ENCODE measurements at places on chromosomes 1 and 21.

DNA sequence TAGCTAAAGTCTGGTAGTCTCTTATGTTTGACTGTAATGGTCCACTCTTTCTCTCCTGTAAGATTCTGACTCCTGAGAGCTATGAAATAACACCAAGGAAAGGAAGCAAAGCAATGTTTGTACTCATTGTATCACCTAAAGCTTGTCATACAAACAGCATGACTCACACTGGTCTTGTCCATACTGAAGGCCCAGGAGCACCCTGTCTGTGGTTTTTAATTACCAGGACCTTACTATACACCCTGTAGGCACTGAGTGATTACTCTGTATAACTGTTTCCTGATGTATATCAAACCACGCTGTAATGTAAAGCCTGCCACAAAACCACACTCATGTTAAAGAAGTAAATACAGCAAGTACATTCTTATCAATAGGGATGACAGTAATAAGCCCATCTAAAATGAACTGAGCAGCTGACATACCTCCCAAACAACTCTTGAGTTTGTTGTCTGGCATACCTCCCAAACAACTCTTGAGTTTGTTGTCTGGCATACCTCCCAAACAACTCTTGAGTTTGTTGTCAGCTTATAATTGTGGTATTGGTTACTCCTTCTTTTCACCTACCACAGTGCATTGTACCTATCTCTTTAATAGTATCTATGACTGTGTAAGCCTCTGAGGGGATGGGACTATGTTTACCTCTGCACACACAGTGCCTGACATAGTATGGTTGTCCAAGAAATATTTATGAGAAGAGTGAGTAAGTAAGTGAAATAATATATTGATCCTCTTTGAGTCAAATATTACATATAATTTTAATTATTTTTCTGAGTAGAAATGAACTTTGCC is 11.6 kb upstream of the TNFSF18 start:
- no peak for DNase-seq

- DNase-seq: no peak
Measured at GRCh38 chr1:118396829-118397495, 211.9 kb upstream of the SPAG17 start.

DNA sequence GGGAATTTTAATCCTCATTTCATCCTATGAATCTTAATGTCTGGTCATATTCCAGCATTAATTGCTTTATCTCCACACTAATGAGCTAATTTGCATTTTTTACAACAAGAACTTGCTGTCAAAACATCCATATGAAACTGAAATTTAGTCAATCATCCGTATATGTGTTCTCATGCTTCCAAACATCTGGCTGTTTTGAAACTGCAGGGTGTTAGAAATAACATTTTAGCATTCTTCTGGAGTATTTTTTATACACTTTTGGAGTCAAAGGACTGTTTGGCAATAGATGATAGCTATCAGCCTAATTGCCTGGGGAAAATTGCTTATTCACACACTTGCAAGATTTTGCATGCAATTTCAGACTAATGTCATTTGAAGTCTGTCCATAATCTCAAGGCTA is 1639.3 kb downstream of the KCNT2 start:
- no peak for DNase-seq

DNA sequence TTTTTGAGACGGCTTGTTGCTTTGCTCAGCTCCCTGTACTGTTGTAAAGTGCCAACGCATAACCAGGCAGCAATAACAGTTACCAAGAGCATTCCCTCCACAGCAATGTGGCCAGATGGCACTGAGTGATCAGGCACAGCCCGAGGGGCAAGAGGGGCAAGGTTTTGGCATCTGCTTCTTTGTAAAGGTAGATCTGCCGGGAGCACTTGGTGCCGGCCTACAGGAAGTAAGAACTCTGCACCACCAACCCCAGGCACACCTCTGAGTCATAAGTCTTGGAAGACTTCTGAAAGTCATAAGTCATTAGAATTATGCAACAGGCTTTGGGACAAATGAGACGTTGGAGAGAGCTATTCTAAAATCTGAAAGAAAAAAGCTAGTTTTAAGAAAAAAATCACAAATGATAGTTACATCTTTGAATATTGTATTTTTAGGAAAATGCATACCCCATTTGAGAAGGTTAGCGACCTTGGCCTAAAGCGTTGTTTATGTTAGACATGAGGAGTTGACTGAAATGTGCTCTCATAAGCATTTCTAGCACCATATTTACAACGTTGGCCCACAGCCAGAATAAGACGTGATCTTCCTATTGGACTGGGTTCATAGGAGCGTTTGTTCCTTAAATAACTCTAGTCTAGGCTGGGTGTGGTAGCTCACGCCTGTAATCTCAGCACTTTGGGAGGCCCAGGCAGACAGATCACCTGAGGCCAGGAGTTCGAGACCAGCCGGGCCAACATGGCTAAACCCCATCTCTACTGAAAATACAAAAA is 37.7 kb upstream of the MAP10 start:
- DNase-seq: no peak

GRCh38 chr1:17744666-17745478 is 10.3 kb upstream of the ACTL8 start:
- DNase-seq: no peak

DNA sequence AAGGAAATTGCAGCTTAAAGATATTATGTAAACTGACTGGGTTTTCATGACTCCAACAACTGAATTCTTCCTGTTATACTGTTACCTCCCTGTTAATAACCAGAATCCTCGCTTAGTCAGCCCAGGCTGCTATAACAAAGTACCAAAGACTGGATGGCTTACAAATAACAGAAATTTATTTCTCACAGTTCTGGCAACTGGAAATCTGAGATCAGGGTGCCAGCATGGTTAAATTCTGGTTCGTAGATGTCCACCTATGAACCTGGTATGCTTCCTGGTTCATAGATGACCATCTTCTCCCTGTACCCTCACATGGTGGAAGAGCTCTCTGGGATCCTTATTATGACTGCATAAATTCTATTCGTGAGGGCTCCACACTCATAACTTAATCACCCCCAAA is 8.1 kb upstream of the TCHHL1 start:
- DNase-seq: no peak

GRCh38 chr1:29703596-29704370 is 467.5 kb downstream of the PTPRU start:
- DNase-seq: no peak

- DNase-seq: no peak
Measured at GRCh38 chr1:89965193-89965768, 29.6 kb upstream of the ZNF326 start.

DNA sequence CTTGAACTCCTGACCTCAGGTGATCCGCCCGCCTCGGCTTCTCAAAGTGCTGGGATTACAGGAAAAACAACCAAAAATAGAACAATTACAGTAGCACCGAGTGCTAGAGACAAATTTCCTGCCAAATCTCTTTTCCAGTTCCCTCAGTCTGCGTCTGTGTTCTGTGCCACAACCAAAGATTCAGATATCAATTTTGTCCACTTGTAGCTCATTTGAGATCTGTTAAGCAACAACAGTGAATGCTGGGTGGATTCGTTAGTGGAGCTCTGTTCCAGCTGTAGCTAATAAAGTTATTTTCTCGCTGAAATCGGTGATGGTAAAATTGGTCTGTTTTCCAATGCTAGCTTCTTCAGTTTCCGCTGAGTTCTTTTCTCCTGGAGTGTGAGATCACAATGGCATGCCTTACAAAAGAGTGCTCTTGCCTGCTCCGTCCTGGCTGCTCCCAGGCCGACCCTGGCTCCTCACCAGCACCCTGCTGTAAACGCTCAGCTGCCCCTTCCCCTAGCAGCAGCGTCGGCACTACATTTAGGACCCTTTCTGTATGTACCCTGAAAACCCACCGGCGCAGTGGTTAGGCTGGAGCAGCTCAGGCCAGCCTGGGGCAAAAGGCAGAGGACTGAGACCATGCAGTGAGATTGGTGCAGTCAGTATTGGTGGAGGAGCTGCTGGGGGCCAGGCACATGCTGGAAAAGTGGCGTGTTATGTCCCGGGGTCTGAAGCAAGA is 395.4 kb downstream of the KIF26B start:
- DNase-seq: no peak

- no peak for DNase-seq
Measured at GRCh38 chr1:153957744-153958110, 685 bp downstream of the CRTC2 start.

DNA sequence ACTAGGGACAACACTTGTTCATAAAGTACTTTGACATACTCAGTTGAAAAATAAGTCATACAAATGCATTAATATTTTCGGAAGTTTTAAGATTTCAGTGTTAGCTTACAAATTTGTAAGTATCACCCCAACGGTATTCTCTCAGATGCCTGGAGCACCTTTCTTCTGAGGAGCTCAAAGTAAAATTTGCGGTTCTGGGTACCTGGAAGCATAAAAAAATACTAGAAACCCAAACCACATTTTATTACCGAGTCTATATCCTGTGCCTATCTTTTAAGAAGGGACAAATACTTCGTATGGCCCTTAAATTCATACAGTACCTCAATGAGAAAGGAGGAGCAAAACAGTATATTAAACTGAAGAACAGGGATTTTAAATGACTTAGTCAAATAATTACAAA is 10.2 kb downstream of the SRSF4 start:
- no peak for DNase-seq

DNA sequence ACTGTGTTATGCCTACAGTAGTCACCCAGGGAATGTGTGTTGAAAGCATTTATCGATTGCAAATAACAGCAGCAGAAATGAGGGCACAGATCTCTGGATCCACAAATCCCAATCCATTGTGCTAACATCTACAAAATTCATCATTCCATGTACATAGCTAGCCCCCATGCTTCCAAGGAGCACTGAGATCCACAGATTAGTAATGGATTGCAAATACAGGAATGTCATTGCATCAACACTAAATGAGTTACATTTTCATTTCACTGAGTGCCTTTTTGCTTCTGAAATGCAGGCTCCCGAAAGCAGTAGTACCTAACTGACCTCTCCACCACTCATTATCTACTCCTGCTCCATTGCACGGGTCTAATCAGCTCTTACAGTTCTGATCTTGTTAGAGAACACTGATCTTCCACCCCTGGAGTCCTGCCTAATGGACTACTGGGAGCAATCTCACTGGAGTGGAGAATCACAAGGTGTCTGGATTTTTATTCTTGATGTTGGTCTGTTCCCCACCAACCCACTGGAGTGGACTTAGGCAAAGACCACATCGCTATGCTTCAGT is 30.5 kb downstream of the ASTN1 start:
- DNase-seq: no peak

DNA sequence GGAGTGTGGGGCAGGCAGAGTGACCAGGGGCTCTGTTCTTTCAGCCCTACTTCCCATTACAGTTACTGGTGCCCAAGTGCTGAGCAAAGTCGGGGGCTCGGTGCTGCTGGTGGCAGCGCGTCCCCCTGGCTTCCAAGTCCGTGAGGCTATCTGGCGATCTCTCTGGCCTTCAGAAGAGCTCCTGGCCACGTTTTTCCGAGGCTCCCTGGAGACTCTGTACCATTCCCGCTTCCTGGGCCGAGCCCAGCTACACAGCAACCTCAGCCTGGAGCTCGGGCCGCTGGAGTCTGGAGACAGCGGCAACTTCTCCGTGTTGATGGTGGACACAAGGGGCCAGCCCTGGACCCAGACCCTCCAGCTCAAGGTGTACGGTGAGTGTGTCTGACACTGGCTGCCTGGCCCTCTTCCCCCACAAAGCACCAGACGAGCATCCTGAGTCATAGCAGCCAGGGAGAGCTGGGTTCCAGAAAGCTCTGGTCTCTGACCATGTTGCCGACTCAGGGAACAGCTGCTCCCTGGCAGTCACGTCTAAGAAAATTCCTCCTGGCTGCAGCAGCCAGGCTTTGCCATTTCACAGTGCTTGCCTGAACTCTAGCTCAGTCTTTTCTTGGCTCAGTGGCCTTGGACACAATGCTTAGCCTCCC is 3.3 kb downstream of the SLAMF8 start:
- no peak for DNase-seq

GRCh38 chr1:54791880-54792522 is 9.1 kb downstream of the TTC22 start:
- no peak for DNase-seq

DNA sequence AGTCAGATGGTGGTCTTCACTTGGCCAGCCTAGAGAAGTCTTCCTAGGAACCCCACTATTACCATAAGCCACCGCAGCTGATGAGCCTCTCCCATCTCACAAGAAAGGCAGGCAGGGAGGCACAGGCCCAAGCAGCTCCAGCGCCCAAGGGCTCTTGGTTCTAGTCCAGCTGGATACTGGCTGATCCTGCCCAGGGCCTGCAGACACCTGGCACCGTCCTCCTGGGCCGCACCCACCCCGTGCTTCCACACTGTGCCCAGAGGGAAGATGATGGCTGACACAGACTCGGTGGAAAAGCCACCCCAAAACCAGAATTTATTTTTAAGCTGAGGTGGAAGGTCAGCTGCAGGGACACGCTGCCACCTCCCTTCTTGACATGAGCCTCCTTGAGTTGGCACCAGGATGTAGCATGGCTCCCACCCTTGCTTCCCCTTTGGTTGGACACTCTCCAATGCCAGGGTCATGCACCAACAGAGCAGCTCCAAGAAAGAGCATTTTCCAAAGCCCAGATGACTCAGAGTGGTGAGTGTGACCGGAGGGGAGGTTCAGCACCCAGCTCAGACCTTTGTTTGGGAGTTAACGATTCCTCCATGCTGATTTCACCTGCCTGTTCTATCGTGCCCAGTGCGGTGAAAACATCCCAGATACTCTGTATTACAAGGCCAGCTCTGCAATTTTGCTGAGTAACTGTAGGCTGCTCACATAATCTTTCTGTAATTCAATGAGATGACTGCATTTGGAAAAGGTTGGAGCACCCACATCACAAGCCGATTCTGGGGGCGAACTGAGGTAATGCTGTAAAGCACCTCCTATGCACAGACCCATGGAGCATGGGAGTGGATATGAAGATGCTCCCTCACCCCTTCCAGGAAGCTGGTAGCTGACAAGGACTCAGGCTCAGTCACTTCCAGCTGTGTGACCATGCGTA is 63.1 kb upstream of the SLC2A1 start:
- DNase-seq: no peak

GRCh38 chr1:38456531-38456876 is 403.1 kb downstream of the RRAGC start:
- no peak for DNase-seq

DNA sequence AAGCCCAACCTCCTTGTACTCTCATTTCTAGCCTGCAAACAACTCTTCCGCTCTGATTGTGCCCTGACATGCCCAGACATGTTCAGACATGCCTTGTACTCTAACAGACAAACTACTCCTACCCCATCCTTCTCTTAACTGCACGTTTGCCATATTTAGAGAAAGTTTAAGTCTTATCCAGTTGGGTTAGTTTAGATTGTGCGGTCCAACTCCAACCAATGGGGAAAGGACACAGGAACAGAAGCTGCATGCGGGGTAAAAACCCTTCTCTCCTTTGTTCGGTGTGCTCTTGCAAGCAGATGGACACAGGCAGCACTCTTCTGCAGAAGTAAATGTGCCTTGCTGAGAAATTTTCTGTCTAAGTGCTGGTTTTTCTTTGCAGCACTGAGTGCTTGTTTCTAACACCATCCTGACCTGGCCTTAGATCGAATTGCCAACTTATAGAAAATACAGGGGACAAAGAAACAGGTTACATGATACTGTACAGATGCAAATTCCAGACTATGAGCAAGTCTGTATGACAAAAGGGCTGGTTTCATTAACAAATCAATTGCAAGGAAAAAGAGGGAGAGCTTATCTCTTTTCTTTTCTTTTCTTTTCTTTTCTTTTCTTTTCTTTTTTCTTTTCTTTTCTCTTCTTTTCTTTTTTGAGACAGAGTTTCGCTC is 35.8 kb upstream of the IFNGR2 start:
- DNase-seq: no peak

- DNase-seq: no peak
Measured at GRCh38 chr1:194026422-194026821, 840.0 kb upstream of the B3GALT2 start.

GRCh38 chr1:225851805-225852204 is 30.4 kb downstream of the TMEM63A start:
- no peak for DNase-seq

GRCh38 chr1:95287825-95288224 is 53.8 kb downstream of the RWDD3 start:
- no peak for DNase-seq

Data from stimulated activated CD8-positive, alpha-beta memory T cell treated with anti-CD3 and anti-CD28 coated beads, Interleukin-2, amount 100 ng/mL, for 1 hour (primary cell).